NCI-H2171 (cell line): ENCODE measurements at places on chromosomes 1 and 21.

- DNase-seq: no peak
Observed at GRCh38 chr21:15515908-15516307, 213.9 kb upstream of the USP25 start.

DNA sequence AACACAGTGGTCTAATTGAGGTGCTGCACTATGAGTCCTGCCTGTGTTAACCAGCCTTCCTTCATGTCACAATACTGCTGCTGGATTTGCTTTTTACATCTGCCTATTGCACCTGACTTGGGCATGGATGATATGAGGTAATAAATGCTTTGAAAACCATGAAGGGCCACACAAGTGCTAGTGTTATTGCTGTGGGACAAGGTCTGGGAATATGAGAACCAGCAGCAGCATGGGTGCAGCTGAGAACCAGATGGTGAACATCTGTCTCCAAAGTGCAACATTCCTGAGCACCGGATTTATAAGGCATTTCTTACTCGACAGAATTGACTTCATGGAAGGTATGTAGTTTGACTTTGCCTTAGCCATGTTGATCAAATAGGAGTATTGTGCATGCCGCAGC lies 16.6 kb downstream of the TRIM45 start:
- DNase-seq: no peak

GRCh38 chr1:42358791-42359190 lies 21.8 kb upstream of the RIMKLA start:
- DNase-seq: no peak

DNA sequence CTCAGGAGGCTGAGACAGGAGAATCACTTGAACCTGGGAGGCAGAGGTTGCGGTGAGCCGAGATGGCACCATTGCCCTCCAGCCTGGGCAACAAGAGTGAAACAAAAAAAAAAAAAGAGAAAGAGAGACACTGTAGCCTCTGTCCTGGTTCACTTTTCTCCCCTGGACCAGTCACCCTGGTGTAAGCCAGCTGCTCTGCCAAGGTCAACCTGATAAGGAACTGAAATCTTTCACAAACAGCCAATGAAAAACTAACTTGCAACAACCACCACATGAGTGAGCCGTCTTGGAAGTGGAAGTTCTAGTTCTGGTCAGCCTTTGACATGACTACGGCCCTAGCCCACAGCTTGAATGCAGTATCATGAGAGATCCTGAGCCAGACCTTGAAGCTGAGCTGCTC lies 36.8 kb upstream of the CXADR start:
- DNase-seq: no peak

DNA sequence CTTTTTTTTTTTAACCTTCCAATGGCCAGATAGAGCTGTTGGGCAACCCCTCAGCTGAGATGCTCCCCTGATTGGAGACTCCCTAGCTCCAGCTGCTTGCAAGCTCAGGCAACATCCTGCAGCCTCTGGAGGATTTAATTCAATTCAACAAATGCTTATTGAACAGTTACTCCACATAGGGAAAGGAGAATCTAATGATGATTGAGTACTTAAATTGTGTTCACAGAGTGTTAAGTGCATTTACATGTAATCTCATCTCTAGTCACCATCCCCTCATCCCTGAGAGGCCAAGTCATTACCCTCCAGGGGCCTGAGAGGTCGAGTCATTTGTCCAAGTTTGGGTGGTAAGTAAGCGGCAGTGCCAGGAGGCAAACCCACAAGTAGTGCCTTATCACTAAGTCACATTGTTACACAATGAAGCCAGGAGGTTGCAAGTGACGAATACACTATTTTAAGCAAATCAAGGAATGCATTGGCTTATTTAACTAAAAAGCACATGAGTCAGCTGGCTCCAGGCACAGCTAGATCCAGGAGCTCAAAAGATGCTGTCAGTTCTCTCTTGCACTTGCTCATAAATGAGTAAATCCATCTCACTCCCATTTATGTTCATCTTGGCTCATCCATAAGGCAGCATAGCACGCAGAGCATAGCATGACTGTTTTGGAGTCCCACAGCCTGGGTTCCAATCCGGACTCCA lies 64.3 kb downstream of the OPTC start:
- no peak for DNase-seq

- DNase-seq: no peak
Observed at GRCh38 chr1:186236921-186237320, 138.1 kb downstream of the TPR start.

GRCh38 chr1:30036666-30037065 lies 686.7 kb downstream of the MATN1 start:
- DNase-seq: peak; percentile 2

DNA sequence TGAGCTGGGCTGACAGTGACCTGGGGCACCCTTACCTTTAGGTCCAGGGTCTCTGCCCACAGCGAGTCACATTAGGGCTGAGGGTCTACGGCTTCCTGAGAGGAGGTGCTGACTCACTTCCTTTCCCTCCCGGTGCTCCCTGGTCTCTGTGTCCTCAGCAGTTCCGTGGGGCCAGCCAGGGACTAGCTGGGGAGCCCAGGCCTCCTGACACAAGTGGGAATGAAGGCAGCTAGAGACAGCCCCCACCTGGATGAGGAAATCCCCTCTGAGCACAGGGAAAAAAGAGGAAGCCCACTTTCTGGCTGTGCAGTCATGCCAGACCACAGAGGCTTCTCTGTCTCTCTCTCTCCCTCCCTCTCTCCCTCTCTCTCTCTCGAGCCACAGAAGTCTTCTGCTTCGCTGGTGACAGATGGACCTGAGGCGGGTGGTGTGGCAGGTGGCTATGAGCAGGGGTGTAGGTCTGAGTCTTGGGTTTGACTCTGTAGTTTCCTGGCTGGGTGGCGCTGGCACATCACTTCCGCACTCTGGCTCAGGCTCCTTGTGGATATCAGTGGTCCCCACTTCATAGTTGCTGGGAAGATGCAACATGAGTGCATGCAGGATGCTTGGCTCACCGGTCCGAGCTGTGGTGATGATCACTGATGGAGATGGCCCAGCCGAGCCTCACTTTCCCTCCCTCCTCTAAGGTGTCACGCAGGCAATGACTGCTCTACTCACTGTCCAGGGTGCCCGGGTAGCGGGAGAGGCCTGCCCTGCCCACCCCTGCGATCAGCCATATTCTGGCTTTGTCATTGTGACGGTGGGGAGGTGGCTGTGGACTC lies 3.5 kb downstream of the SLC66A1 start:
- peak; percentile 55 for DNase-seq

GRCh38 chr21:21605521-21605920 lies 607.3 kb downstream of the NCAM2 start:
- DNase-seq: no peak

DNA sequence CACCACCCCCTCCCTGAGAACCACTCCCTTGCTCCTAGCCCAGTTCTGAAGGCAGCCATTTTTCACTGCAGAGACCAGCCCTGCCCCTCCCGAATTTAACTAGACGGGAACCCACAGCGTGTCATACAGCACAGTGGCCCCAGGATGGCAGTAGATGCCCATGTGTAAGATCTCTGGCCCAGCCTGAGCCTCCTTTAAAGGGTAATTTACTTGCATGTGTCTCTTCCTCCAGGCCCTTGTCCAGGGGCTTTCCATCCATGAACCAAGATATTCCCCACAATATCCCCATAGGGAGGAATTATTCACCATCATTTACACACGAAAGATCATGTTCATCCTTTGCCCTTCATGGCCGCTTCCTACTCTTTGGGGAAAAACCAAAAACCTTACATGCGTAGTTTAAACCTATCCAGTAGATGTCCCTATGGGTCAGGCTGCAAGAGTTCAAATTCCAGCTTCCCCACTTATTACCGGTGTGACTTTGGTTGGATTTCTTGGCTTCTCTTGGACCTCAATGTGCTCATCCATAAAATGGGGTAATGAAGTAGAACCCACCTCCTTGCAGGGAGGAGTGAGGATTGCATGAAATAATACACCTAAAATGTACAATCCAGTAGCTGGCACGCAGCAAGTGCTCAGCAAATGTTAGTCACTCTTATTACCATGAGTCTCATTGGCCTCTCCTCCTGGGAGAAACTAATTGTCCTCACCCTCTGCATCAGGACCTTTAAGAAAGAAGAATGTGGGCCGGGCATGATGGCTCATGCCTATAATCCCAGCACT lies 4.0 kb upstream of the LACTBL1 start:
- DNase-seq: peak; percentile 78

DNA sequence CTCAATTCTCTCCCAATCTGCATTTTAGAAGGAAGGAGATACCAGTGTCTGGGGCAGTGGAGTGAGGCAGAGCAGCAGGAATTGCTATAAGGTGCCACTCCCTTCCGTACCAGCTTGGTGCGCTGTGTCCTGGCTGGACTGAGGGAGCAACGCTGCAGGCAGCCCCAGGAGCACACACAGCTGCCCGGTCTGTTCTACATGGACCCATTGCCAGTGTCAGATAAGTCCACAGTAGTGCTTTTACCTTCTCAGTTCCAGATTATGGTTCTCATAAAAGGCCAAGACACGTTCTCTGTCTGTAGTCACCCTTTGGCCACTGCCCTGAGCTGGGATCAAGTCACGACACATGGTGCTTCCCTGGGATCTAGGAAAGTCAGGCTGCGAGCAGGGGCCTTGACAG lies 44.1 kb upstream of the BARHL2 start:
- DNase-seq: no peak

DNA sequence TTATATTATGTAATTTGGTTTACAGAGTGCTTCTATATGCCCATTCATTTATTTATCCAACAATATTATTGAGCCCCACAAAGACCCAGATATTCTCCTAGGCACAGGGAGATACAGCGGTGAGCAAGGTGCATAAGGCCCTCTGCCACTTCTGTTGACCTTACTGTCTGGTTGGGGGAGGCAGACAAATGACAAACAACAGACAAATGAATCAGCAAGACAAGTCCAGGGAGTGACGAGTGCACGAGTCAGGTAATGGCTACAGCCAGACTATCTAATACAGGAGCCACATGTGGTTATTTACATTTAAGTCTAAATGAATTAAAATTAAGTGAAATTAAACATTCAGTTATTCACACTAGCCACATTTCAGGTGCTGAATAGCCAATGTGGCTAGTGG lies 22.0 kb upstream of the BCAR3 start:
- no peak for DNase-seq

GRCh38 chr1:5509664-5510452 lies 482.4 kb downstream of the NPHP4 start:
- peak; percentile 11 for DNase-seq

- DNase-seq: no peak
Observed at GRCh38 chr1:60978421-60979357, 103.7 kb upstream of the NFIA start.

DNA sequence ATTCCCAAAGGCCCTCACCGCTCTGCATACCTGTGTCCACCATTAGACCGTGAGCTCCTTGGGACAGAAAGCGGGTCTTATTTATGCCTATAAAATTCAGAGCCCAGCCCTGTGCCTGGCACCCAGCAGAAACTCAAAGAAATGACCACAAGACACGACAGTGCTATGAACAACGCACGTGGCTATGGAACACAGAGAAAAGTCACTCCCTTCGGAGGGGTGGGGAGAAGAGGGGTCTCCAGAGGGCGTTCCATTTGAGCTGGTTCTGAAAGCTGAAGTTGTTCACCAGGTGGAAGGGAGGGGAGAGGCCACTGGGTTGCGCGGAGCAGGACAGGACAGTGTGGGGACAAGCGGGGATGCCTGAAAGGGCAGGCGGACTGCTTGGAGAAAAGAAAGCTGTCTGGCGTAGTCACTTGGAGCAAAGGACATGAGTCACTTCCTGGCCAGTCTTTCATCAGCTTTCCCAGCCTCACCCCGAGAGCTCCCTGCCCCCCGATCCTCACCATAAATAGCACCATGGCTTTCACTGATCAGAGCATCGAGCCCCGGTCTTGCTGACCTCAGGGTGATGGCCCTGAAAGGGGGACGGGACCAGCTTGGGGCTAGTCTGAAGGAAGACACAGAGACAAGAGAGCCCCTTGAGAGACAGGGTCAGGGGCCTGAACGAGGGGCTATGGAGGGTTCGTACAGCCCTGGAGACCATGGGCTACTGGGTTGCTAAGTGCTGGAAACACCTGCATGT lies 28.5 kb downstream of the ECE1 start:
- no peak for DNase-seq

DNA sequence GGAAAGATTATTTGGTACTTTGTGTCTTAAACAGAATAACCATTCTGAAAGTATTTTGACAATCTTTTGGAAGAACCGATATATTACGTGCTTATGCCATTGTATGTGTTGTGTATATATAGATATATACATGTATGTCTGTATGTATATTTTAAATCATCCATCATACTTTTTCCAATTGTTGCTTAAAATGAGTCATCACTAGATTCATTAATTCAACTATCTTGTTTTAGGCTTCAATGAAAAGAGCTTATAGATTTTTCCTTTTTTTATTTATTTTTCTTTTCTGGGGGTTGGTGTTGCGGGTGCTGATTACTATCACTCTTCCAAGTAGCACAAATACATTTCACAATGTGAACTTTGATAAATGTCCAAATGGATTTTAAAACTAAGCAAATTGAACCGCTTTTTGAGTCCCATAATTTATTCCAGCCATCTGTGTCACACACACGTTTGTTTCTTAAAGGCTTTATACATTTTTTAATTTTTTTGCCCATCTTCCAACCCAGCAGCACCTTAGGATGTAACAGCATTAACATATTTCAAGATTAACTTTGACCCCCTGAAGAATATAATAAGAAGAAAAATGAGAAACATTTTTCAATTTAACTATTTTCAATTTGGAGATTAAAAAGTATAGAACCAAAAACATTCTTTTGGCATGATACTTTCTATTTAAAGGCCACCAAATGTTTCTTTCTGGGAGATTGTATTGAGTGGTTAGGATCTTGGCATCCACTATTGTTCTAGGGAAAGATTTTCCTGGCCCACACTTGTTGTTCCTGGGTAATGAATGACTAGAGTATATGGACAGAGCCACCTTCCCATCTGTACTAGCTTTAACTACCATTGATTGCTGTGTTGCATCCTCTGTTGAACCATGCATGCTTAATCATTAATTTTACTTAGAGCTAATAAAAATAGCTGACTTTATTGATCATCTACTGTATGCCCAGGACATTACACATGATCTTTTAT lies 9.3 kb upstream of the DPYD start:
- no peak for DNase-seq

DNA sequence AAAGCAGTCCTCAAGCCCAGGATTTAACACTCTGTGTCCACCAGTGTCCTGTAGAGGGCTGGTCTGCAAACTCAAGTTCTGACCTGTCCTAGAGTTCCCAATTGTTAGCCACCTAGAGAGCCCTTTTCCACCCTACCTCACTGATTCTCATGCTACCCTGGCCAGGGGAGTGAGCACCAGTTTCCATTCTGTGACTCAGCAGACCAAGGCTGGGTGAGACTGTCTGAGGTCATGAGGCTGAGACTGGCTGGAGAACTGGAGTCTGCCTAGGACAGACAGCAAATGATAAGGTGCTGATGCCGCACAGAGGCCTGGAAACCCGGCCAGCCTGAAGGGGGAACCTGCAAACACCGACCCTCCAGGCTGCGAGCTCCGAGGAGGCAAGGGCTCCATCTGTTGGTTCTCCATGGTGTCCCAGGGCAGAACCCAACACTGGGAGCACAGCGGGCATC lies 13.7 kb downstream of the GLIS1 start:
- DNase-seq: no peak

- no peak for DNase-seq
Observed at GRCh38 chr1:218369688-218370511, 24.8 kb downstream of the TGFB2 start.

GRCh38 chr1:40450495-40451237 lies 390 bp downstream of the ZFP69B start:
- peak; percentile 17 for DNase-seq
